ENCODE measurements at places on chromosomes 7 and 10.

DNA sequence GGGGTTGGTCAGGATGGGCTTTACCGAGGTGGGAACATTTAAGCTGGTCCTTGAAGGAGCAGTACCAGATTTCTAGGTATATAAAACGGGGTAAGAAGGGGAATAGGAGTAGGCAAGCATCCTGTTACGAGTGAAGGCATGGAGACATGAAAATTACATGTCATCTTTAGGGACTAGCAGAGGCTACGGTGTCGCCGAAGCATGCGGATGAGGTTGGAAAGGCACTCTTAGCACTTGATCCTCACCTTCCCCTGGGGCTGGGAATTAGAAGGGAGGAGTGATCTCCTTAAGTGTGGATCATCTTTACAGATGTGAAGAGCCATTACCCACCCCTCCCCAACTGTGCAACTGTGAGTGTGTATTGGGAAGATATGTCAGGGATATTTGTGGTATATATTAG is 13.8 kb upstream of the ZRANB1 start:
- no peak for DNase-seq

- no peak for DNase-seq
These were observed 31.6 kb downstream of the RBM33 start for GRCh38 chr7:155676052-155676451.

- no peak for DNase-seq
These were observed 130.9 kb downstream of the PHF14 start for GRCh38 chr7:11104578-11104977.

DNA sequence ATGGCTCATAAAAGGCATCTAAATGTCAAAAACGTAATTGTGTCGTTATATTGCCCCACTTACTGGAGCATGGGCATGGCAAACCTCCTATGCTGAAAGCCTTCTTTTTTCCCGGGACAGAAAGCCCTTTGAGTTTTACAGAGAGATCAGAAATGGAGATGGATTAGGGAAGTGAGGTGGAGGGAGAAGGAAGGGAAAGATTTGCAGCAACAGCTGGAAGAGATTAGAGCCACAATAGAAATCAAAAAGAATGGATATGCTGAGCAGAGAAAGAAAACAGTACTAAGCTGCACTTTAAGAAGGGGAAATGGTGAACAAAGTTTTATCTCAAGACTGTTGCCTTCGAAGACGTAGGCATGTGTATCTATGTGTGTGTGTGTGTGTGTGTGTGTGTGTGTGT is 97.2 kb upstream of the PCGF5 start:
- no peak for DNase-seq

- DNase-seq, result no peak
These were observed 1151.8 kb downstream of the TYW1 start for GRCh38 chr7:68148440-68148839.

DNA sequence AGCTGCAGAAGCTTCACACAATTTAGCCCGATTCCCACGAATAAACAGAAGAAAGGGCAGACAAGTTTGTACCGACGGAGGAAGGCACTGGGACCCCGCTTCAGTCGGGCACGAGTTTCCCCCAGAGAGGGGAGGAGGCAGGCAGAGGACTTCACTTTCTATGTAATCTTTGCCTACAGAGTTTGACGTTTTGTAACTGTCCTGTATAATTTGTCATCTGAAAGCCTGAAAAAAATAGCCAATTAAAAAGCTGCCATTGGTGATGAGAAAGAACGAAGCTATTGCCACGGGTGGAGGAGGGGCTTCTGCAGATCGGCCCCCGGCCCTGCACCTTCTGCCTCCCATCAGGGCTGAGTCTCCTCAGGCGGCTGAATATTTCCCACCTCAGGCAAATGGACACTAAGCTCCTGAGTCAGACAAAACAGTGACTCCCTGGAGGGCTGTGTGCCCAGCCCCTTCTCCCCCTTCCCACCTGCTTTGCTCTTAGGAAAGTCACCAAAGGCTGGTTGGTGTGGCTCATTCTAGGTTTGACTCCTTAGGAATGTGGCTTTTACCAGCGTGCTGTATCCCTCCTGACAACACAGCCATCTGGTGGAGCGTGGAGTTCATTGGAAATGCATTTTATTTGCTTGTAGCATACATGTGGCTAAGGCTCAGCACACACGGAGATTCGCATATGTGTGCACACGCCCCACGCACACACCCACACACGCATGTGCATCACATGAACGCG is 117.4 kb downstream of the VIPR2 start:
- DNase-seq, result no peak

- no peak for DNase-seq
These were observed 91.3 kb downstream of the KIAA1549 start for GRCh38 chr7:138889582-138890498.

Measured in fibroblast of gingiva (primary cell).